GM23248 (cell line): ENCODE measurements at places on chromosomes 3 and 15. TPM values are rescaled to one million over a fixed set of nuclear protein-coding genes. Genes with fewer than 3 reads are reported as not detected.

GRCh38 chr3:81932681-81933080 lies 171.2 kb upstream of the GBE1 start:
- no peak for DNase-seq

DNA sequence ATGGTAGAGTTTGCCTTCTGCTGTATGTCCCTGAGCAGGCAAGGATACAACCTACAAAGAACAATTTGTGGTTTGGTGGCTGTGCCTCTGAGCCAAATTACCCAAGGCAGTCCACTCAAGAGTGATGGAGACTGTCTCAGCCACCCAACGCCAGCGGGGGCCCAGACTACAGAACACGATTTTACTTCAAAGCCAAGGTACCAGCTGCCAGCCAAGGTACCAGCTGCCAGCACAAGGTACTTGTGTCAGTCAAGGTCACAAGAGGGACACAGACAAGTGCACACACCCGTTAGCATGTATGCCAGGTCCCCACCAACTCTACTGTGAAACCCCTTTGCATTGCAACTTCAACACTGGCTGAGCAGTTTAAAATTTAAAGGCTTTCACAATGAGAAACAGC lies 23.5 kb downstream of the COLQ start:
- no peak for DNase-seq

The RPP25 gene
- 3.4 and 3.6 TPM in 2 replicates for polyA plus RNA-seq

The TGM4 gene
- not detected in 2 replicates for polyA plus RNA-seq

The TLR9 gene
- polyA plus RNA-seq = 0.11 TPM in 1 of 2 replicates, not detected in the other

DNA sequence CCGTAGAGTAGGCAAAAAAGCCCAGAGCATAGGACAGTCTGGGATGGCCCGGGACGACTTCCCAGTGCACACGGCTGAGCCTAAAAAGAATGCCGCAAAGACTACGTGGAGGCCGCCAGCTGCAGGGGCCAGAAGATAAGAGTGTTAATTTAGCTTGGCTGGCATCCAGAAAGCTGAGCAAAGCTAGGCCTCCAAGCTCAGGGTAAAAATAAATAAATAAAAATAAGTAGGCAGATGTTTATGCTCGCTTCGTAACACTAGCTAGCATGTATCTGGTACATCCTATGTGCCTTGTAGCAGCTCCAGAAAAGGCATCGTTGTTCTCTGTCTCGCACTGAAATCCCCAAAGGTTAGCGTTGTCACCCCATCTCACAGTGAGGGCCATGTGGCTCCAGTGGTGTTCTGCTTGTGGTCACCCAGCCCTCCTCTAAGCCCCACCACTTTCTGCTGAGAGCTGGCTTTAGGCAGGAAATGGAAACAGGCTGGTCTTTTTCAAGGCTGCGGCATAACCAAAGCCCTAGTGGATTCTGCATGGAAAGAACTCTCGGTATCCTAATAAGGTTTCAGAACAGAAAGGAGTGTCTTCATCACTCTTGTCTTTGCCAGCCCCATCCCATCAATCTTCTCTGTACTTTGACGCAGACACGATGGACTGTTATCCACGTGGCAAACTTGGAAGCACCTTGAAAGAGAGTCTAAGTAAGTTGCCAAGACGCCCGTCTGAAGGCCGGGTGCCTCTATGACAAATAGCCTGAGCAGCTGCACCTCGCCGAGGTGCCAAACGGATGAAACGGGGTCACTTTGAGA lies 58.1 kb upstream of the MEF2A start:
- DNase-seq = peak; percentile 63

DNA sequence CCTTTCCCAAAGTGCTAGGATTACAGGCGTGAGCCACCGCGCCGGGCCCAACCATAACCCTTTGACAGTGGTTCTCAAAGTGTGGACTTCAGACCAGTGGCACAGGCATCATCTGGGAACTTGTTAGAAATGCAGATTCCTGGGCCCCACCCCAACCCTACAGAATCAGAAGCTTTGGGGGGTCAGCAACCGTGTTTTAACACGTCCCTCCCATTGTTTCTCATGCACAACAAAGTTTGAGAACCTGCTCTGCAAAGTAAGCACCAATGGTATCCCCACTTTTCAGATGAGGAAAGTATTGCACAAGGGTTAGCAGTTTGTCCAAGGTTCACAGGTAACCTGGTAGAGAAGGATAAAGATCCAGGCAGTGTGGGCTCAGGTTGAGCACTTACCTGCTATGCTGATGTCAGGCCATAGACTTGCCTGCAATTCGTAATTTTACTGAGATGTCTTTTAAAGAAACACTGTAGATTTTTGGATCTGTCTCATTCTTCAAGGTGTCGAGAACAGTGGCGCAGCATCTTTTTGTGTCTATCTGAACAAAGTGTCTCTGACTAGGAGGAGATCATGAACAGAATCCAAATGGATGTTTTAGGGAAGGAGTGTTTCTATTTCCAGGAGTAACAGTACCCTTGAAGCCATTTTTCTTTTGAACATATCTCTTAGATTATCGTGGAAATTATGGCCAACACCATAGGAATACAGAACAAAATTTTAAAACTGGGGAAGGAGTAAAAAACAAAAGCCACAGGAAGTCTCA lies 2.5 kb downstream of the GXYLT2 start:
- no peak for DNase-seq

The ASB14 gene
- polyA plus RNA-seq = 0.15 TPM in 2 replicates
